Activated CD8-positive, alpha-beta memory T cell treated with anti-CD3 and anti-CD28 coated beads for 4 hours (primary cell): ENCODE measurements at places on chromosomes 6 and 20.
A peak's percentile ranks its signal among the peaks of the same experiment; 100 is the strongest.

DNA sequence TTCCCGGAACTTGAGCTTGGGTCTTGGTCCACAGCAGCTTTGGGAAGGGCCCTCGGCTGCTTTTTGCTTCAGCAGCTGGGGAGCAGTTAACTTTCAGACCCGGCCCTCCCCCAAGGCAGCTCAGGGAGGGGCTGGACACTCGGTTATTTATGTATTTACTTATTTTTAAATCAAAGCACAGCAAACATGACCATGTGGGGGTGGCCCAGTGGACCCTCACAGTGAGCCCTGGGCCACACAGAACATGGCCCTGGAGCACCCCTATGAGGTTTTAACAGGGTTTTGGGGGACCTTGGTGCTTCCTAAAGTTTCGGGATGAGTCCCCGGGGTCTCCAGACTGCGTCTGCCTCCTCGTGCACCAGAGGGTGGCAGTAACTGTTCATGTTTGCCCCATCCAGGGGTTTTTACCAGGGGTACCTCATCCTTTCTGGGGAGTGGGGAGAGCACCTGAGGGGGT is 26.6 kb upstream of the NPBWR2 start:
- no peak for DNase-seq

GRCh38 chr6:39495640-39496039 is 173.1 kb upstream of the KCNK16 start:
- DNase-seq: no peak

DNA sequence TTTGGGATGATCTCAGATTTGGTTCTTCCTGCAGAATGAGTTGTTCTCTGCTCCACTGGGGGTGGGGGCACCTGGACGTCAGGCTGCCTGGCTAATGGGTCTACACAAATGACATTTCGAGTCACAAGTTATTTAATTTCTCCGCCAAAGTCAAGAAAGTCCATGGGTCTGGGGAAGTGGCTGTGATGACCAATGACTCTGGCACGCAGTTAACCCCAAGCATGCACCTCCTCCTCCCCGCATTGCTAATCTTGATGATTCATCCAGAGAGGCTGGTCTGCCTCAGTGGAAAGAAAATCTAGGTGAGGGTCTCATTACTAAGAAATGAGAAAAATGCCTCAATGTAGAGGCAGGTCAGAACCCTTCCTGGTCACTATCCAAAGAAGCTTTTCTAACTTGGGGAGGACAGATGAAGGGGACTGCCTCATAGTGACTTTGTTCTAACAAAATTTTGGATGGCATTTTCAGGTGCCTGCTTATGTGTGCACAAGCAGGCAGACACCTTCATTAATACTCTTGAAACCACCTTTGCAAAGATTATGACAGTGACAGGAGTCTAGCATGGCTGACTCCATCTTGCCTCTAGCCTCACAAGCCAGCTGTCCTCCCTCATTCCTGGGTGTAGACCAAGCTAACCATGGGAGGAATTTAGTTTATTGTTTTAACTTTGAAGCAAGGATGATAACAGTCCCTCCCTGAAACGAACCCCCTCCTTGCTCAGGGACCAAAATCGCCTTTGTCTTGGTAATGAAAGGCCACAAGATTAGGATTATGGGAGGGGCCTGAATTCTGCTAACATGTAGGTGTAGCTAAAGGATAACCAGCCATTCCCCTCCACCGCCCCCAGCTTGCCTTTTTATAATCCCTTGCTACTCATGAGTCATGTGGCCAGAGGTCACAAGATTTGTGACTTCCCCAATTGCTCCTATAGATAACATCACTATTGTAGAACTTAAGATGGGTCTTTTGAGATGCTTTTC is 98.6 kb upstream of the MRPS10 start:
- DNase-seq: no peak

- peak; percentile 66 for DNase-seq
These were observed 657 bp downstream of the ZHX3 start for GRCh38 chr20:41316602-41317545.

- no peak for DNase-seq
These were observed 2.1 kb downstream of the MCHR2 start for GRCh38 chr6:99991955-99992354.

- no peak for DNase-seq
These were observed 8.3 kb downstream of the BHLHE23 start for GRCh38 chr20:62998449-62998848.

DNA sequence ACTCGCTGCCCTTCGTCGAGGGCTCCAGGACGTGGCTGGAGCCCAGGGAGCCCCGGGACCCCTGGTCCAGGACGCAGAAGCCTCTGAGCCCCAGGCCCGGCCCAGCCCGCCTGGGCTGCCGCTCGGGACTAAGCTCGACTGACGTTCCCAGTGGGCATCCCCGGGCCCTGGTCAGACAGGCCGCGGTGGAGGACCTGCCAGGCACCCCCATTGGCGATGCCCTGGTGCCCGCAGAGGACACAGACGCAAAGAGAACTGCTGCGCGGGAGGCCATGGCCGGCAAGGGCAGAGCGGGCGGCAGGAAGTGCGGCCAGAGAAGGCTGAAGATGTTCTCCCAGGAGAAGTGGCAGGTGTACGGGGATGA is 28.9 kb downstream of the ZNF831 start:
- no peak for DNase-seq

- DNase-seq: no peak
These were observed 59.2 kb downstream of the PTPRA start for GRCh38 chr20:2932498-2932897.

DNA sequence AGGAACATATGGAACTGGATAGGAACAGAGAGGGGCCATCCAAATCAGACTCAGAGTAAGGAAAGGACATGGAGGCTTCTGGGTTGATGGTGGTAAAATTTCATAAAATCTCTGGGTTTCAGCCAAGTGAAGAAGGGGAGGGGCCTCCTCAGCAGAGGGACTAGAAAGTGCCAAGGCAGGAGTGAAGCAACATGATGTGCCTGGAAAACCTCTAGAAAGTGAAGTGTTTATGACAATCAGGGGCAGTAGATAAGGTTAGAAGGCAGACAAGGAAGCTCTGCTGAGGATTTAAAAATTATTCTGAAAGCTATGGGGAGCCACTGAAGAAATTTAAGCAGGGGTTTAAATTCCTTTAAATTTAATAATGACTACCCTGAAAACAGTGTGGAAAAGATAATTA is 126.0 kb upstream of the TENT5A start:
- DNase-seq: no peak

GRCh38 chr6:40634429-40634828 is 47.3 kb upstream of the LRFN2 start:
- DNase-seq: no peak

DNA sequence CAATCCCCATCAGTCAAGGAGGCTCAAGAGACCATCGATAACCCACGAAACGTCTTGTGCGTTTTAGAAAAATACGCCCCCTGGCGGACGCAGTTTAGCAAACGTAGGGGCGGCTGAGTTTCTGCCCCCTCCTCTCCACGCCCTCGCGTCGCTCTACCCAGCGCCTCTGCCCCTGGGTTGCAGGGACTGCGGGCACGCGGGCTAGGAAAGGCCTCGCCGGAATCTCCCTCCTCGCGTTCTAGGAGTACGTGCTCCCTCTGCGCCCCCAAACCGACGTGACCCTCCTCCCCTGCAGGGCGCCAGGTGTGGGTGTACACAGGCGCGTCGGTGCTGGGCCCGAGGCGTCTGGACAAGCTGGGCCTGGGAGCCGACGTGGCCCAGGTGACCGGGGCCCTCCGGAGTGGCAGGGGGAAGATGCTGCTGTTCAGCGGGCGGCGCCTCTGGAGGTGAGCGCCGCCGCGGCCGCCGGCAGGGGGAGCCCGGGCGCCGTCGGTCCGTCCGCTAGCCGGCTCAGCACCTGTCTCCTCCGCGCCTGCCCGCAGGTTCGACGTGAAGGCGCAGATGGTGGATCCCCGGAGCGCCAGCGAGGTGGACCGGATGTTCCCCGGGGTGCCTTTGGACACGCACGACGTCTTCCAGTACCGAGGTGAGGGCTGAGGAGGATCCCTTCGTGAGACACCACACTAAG is 5.3 kb downstream of the MMP9 start:
- no peak for DNase-seq

- no peak for DNase-seq
These were observed 354.2 kb downstream of the GRIK2 start for GRCh38 chr6:101747716-101748115.

DNA sequence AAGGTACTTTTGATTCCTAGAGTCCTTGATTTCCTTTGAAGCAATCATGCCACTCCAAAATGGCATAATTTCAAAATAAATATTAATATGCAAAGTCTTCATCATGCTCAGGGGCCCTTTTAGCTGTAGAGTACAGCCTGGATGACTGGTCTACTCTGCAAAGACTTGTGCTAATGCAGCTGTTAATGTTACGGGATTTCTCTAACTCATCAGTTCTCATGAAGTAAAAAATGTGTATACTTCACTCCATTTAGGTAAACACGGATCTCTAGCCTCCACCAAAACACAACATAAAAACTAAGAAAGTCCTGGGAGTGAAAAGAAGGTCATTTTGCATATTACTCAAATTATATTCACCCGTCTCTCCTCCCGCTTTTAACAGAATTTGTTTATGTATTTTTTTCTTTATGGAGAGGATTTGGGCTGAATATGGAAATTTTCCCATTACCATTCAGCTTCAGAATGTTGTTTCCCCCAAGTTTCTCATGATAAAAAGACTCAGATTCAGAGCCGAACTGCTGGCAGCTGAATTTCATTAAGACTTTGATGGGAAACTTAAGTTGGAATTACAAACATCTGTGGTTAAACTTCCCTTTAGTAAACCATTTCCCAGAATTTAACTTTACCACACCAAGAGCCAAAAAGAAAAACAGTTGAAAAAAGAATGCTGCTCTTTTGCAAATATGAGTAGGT is 8.7 kb downstream of the LAMA4 start:
- no peak for DNase-seq

GRCh38 chr6:115060581-115060980 is 717.8 kb upstream of the HS3ST5 start:
- no peak for DNase-seq

DNA sequence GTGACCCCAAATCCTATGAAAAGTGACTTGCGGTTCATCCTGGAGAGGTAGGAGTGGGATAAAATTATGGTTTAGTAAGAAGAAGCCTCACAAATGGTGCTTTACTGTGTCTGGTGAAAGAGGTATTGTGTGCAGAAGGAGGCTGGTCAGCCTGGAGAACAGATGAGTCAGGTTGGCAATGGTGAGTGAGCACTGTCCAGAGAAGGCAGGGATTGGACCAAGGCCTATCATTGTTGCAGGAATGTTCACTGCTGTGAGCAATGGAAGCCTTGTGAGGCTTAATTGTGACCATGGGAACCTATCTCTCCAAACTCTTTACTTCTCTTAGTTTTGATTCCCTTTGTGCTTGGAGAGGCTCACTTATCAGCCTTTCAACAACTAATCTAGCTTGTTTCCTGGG is 89.0 kb upstream of the KCNK16 start:
- DNase-seq: no peak

GRCh38 chr6:89566930-89567629 is 71.5 kb downstream of the LYRM2 start:
- no peak for DNase-seq

DNA sequence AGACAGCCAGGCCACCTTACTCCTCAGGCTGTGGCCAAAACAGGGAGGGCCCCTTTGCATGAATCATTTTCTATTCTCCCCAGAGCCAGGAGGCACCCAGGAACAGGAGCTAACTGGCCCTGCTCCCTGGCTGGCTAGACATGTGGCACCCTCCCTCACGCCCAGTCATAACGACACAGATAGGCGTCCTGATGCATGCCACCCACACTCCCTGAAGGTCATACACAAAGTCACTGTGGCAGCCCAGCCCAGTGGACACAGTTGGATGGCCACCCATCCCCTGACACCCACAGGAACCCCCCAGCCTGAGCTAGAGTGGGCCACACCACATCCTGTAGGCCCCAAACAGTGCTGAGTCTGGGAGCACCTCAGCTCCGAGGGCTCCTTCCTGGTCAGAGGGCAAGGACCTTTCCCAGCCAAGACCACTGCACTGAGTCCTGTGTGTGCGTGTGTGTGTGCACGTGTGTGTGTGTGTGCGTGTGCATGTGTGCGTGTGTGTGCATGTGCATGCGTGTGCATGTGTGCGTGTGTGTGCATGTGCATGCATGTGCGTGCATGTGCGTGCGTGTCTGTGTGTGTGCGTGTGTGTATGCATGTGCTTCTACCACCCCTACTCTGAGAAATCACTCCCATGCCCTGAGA is 21.6 kb downstream of the TFEB start:
- DNase-seq: no peak

GRCh38 chr20:46959081-46959692 is 64.5 kb downstream of the EYA2 start:
- no peak for DNase-seq

- no peak for DNase-seq
These were observed 41.7 kb downstream of the CD2AP start for GRCh38 chr6:47519279-47519678.

GRCh38 chr20:40635971-40636370 is 53.1 kb downstream of the MAFB start:
- DNase-seq: no peak

GRCh38 chr6:83378621-83379388 is 52.0 kb downstream of the ME1 start:
- DNase-seq: no peak

GRCh38 chr6:158086504-158087223 is 81.4 kb downstream of the SERAC1 start:
- no peak for DNase-seq

GRCh38 chr20:44717986-44718385 is 2.8 kb downstream of the CCN5 start:
- DNase-seq: no peak

DNA sequence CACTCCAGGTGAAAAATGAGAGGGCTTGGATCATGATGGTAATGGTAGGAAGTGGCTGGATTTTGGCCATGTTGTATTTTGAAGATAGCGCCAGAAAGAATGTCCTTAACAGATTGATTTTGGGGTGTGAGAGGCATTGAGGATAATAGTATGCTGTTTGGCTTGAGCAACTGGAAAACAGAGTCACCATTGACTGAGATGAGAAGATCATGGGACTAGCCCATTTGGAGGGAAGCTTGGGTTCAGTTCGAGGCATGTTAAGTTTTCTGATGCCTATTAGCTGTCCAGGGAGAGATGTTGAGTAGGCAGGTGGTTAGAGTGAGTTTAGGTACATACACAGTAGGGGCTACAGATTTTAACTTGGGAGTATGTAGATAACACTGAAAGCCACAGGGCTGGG is 23.3 kb downstream of the PLCG1 start:
- DNase-seq: no peak
